ENCODE measurements at places on chromosomes 11 and 22.
A peak's percentile ranks its signal among the peaks of the same experiment; 100 is the strongest.

DNA sequence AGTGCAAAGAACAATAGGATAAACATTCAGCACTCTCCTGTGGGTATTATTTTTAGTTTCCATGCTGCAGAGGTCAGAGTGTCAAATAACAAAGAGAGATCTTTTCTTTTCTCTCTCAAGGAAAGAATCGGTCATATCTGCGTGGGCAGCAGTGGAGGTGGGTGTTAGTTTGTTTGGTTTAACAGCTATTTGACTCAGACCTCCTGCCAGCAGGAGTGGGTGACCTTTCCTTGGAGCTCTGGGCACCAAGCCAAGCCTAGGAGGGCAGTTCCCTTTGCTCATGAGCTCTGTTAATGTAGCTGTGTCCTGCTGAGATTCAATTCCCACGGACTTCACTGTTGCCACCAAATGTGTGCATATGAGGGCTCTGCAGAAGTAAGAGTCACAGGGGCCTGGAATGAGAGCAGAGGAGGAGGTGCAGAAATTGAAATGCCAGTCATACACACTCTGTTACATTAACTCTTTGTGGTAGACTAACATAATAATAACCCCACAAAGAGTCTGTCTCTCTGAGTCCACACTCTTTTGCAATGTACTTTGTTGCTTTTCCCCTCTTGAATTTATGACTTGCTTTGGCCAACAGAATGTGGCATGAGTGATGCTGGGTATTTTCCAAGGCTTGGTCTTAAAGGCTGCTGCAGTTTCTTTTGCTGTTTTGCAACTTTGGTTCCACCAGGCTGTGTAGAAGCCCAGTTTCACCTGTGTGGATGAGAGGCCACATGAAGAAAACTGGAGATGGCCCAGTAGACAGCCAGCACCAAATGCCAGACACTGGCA is 76.0 kb upstream of the GRK3 start:
- DNase-seq, result no peak

DNA sequence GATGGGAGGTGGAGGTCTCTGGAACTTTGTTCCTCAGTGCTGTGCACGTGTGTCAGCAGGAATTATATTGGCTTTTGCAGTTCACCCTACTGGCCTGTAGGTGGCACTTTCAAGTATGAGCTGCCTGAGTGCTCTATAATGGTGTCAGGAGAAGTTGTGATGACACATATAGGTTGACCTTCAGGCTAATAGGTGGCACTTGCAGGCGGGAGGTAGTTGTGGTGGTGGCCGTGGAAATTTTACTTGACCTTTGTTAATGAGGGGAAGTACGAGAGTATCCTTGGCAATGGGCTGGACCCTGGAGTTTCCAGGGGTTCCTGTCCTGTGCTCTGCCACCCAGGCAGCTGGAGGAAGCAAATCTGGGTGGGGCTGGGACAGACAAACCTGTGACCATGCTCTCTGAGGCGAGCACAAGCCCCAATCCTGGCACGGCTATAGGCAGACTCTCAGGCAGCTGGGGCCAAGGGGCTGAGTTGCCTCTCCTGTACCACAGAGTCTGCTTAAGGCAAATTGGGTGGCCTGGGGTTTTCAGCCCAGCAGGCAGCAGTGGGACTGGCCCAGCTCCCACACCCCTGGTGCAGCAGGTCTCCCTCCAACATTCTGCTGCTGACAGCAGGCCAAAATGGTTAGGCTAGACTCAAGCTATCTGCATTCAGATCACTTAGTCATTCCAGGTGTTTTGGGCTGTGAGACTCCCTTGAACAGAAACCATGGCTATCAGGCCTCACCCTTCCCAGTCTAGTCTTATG is 147.5 kb upstream of the CTSC start:
- DNase-seq, result peak; percentile 73

- no peak for DNase-seq
Measured at GRCh38 chr11:57368845-57369232, 12.1 kb downstream of the PRG3 start.

DNA sequence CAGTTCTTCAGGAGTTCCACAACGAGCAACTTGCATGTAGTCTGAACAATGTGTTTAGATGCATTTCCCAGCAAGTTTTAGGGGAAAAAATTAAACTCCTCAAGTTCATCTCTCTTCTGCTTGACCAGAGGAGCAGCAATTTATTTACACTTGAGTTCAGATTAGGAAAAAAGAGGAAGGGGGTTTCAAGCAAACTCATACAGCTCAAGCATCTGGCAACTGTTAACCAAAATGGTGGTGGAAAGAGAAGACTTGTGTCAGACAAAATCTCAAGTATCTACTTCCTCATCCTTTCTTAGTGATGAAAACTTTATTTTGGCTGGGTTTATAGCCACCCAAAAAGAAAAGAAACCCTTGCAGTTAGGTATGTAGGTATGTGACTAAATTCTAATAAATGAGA is 29.1 kb upstream of the PICALM start:
- DNase-seq, result no peak

DNA sequence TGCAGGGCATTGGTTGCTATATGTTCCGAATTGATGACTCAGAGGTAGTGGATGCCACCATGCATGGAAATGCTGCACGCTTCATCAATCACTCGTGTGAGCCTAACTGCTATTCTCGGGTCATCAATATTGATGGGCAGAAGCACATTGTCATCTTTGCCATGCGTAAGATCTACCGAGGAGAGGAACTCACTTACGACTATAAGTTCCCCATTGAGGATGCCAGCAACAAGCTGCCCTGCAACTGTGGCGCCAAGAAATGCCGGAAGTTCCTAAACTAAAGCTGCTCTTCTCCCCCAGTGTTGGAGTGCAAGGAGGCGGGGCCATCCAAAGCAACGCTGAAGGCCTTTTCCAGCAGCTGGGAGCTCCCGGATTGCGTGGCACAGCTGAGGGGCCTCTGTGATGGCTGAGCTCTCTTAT is 5.4 kb upstream of the TTC36 start:
- peak; percentile 68 for DNase-seq

Data from GM12865 (cell line).